ENCODE measurements at places on chromosomes 6 and 20. TPM values are rescaled to one million over a fixed set of nuclear protein-coding genes. Genes with fewer than 3 reads are reported as not detected.

Gene VEGFA
- total RNA-seq: 22.4 TPM

Gene DEFB132
- not detected for total RNA-seq

Gene POLR1C
- 43.6 TPM for total RNA-seq

Gene SLC22A3
- not detected for total RNA-seq

Gene FAM83C
- total RNA-seq: not detected

Gene LGSN
- total RNA-seq: not detected

Gene SAMD3
- 72.3 TPM for total RNA-seq
